ENCODE measurements at places on chromosomes 5 and 9.
A peak's percentile ranks its signal among the peaks of the same experiment; 100 is the strongest.

DNA sequence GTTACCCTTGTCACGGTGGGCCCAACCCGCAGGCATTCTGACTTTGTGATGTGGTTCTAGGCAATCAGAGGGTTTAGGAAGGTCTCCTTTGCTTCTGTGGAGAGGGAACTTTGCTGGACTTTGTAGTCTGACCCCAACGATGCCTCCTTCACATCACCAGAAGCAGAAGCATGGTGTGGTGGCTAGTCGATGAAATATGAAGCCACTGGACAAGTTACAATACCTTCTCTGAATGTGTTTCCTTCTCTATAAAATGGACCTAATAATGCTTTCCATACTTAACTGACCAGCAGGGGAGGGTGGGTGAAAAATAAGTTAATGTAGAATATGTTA, 607 bp downstream of the SPEF2 start:
- no peak for DNase-seq

- DNase-seq: no peak
These were observed 38.7 kb upstream of the NEK6 start for GRCh38 chr9:124218987-124219461.

DNA sequence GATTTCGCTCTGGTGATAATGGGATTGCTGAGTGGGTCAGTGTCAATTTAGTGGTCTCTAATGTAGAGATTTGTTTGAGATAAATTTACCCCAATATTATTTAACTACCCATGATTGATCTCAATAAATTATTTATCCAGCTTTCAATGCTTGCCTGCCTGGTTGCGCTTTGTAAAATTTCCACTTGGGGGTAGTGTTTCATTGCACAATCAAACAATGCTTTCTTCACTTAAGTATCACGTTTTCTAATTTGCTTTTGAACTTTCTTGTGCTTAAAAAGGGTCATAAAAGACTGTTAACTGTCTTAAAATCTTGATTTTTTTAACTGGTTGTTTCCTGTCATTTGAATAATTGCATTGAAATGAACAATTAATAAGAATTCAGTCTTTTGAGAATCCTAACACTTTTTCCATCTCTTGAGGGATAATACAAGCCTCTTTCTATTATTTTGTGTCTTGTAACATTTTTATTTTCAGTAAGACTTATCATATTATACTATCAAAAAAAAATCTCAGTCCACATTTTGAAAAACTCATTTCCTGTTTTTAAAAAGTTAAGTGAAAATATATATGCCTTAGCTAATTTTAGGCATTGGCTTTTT, 18.7 kb downstream of the HSD17B4 start:
- DNase-seq: no peak

DNA sequence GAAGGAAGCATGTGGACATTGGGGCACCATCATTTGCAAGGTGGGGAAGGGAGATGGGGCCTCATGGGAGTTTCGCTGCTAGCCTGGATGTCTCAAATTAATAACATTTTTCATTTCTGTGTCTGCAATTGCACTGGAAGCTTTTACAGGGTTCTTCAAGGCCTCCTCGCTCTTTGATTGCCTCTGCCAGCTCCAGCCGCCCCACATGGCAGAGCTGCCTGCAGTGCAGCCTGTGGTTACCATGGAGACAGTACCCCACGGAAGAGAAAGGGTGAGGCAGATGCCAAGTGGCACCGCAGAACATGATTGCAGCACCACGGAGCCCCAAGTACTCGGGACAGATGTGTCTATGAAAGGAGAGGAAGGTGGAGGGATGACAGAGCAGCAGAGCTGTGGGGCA, 25.4 kb downstream of the CTNND2 start:
- no peak for DNase-seq

- DNase-seq: no peak
These were observed 9.1 kb upstream of the TBC1D2 start for GRCh38 chr9:98264516-98264915.

GRCh38 chr5:57863661-57864060, 381.1 kb upstream of the ACTBL2 start:
- DNase-seq: no peak

GRCh38 chr5:36017622-36018021, 26.4 kb upstream of the UGT3A1 start:
- no peak for DNase-seq

GRCh38 chr9:121261107-121261460, 6.9 kb upstream of the GSN start:
- no peak for DNase-seq

GRCh38 chr9:74543145-74543544, 46.0 kb downstream of the RORB start:
- no peak for DNase-seq

DNA sequence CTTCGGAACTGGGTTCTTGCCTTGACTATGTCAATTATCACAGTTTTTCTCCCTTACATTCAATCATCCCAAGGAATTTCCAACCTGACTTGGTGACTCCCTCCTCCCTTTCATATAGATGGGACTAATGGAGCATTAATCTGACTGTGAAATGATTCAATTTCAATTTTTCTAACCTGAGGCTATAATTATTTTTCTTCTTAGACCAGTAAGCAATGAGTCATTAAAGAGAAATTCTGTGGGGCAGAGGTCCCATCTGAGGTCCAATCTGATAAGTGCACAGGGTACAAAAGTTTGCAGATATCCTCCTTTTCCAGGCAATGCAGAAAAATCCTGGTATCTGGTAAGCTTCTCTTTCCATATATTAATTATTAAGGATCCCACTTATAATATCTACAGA, 18.9 kb downstream of the PDE4D start:
- DNase-seq: no peak

- DNase-seq: no peak
These were observed 25.6 kb downstream of the STK10 start for GRCh38 chr5:172162323-172162986.

- DNase-seq: no peak
These were observed 73.1 kb downstream of the COL15A1 start for GRCh38 chr9:99016681-99017387.

DNA sequence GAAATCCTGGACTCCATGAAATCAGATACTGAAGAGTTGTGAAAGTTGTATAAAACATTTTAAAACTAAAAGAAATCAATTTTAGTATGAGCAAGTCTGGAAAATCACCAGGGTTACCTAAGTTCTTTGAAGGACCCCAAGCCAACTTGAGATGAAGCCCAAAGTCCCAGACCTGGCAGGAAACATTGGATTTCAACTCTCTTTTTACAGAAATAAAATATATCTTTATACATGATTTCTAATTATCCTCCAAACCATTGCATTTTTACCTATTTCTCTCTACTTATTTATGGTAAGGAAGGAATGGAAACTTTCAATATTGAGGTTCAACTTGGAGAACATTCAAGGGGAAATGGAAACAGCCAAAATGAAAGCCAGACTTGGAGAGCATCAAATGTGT, 390.6 kb upstream of the C9orf72 start:
- no peak for DNase-seq

DNA sequence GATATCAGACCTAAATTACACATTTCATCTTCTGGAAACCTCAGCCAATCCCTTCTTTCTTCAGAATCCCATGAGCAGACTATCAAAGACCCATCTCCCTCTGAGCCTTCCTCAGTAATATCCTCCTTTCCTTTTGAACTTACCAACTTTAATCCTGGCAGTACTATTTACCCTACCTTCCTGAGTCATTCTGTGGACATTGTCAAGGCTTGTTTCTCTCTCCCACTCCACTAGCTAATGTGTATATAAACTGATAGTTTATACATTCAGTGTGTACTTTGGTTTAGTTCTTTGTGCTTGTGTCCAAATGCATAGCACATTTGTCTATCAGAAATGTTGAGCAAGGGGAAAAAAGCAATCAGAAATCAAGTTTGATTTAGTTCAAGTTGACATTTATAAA, 568.3 kb downstream of the CSNK1G3 start:
- no peak for DNase-seq

- no peak for DNase-seq
These were observed 1.9 kb downstream of the RAB24 start for GRCh38 chr5:177301503-177302165.

DNA sequence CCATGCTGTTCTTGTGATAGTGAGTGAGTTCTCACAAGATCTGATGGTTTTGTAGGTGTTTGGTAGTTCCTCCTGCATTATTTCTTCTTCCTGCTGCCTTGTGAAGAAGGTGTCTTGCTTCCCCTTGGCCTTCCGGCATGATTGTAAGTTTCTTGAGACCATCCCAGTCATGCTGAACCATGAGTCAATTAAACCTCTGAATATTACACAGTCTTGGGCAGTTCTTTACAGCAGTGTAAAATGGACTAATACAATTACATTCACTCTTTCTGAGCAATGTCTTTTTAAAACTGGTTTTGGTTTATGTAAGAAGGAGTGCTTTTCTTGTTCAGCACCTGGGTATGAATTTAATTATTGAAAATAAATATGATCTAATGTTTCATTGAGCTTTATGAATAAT, 50.7 kb upstream of the ARRDC3 start:
- no peak for DNase-seq

GRCh38 chr5:125720348-125720685, 702.9 kb upstream of the GRAMD2B start:
- no peak for DNase-seq

- DNase-seq: no peak
These were observed 444.8 kb downstream of the TLR4 start for GRCh38 chr9:118148990-118149389.

DNA sequence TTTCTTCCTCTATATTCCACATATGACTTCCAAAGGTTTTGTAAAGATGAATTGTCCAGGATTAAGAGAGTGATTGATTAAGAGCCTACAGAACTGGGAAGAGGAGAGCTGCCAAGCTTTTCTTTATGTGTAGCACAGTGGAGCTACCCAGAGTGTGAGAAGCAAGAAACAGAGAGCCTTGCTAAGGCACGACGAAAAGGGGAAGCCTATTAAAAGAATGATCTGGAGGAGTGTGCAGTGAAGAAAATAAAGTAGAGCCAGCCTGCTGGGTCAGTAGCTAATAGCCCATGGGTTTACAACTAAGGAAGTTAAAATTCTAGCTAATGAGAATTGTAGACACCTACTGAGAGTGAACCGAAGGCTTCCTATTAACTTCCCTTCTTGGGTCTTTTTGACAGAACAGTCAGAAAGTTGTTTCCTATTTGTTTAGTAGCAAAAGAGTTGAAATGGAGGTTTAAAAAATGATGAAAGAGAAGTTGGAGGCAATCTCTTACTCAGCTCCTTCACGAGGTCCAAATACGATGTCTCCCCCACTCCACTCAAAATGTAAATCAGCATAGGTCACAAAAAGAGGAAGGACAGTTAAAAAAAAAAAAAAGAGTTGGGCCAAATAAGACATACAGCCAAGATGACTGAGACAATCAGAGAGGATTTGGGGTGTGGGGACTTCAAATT, 957 bp upstream of the PRR16 start:
- no peak for DNase-seq

DNA sequence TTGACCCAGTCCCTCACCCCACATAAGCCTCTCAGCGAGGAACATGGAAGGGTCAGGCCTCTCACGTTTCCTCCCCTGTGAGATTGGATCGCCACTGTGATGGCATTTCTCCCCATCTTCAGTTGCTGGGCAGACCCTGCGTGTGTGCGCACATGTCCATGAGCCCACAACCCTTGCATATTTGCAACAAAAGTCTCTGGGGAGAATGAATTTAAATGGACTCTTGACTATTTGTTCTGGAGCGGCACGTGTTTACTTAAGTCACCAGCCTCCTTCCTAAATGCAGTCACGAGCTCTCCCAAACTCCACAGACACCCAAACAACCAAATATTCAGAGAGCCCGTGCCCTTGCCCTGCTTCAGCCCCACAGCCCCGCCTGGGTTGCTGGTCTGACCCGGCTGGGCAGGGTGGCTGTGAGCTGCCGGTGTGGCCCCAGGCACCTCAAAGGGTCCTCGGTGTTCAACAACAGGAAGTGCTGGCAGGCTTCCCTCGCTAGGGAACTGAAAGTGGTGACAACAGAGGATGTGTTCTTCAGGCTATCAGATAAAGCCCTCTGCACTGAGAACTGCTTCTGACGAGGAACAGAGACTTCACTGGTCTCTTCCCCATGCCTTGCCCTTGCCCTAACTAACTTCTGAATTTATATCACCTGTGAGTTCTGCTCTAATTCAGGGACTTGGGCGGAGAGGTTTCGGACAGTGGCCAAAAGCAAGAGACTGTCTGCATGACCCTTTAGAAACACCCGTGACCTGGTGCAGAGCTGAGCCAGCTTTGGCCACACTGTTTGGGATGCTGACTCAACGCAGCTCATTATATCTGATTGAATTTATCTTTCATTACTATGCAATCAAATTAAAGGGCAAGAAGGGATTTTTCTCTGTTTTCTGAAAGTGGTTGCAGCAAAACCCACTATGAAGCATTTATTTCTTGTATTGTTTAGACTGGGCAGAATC, 19.2 kb upstream of the CD180 start:
- DNase-seq: peak; percentile 49

DNA sequence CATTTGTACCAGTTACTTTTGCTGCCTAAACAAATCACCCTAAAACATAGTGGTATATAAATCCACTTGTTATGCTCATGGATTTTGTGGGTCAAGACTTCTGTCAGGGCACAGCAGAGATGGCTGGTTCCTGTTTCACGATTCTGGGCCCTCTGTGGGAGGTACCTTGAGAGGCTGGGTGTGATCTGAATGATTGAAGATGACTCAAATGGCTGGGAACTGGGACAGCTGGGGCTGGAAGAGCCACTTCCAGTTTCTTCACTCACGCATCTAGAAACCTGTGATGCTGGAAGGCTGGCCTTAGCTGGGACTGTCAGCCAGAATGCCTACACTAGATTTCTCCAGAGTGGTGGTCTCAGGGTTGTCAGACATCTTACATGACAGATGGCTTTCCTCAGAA, 88.1 kb downstream of the KIF4B start:
- no peak for DNase-seq

DNA sequence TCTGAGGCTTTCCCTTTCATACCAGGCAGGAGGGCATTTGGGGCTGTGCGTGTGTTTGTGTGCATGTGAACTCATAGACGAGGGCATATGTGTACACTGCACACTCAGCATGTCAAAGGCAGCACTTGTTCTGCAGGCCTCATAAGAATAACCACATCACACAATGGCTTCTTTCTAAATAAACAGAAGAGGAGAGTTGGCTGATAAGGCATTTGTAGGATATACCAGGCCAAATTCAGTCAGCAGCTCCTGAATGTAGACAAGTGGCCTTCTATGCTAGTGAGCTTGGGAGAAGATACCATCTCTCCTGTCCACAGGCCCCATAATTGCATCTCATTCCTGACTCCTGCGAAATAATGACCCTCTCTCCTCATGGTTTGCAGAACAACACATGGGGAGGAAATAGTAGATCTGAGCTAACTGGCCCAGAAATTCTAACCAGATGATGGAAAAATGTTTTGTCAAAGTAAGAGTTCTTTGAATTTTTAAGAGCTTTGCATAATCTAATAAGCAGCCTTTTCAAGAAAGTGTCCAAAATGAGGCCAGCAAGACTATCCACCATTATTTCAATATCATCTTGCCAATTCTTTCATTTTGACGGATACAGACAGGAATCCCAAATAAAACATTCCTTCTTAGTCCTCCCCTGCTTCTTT, 60.5 kb upstream of the GAS1 start:
- DNase-seq: no peak

DNA sequence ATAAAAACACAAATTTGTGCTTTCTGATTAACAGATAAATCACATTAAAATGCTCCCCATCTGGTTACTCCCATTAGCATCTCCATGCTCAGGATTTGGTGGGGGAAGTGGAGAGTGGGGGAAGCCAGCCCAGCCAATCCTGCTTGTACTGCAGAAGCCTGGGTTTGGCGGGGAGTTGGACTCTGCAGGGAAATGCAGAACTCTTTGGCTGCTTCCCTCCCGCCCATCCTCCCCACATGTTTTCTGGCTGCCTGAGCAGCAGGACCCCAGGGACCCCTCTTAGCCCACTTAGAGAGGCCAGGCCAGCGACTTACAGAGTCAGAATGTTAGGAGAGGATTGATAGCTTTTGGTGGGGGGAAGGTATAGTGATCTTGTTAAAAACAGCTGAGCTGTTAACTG, 59.5 kb upstream of the FOXI1 start:
- no peak for DNase-seq
